ENCODE measurements at places on chromosomes 16 and 17. TPM values are rescaled to one million over a fixed set of nuclear protein-coding genes. Genes with fewer than 3 reads are reported as not detected.

Gene KRTAP2-1
- total RNA-seq = not detected

Gene SLC6A2
- total RNA-seq = not detected

Gene TCAP
- total RNA-seq = 1.0 TPM

Gene NAGS
- total RNA-seq = 1.1 TPM

Gene FBXL16
- 3.1 TPM for total RNA-seq

Gene ABHD15
- 24.8 TPM for total RNA-seq

Gene EVPLL
- total RNA-seq = 0.06 TPM

Gene TEX19
- total RNA-seq = 0.43 TPM

Gene JPH3
- total RNA-seq = 1.4 TPM

Gene TTLL6
- total RNA-seq = 0.76 TPM

Gene TRPV3
- total RNA-seq = 0.34 TPM

Gene C16orf74
- 17.1 TPM for total RNA-seq

Gene GUCY2D
- not detected for total RNA-seq

Gene SEZ6
- total RNA-seq = not detected

Gene RRAD
- total RNA-seq = 12.1 TPM

Gene PYCARD
- total RNA-seq = 27.9 TPM

Gene ADAM11
- 2.4 TPM for total RNA-seq

Gene NLRC3
- total RNA-seq = 0.01 TPM

Gene ASIC2
- 2.9 TPM for total RNA-seq

Gene BCO1
- total RNA-seq = 1.5 TPM

Gene TBC1D28
- total RNA-seq = not detected

Gene TUBB3
- 167 TPM for total RNA-seq

Gene TEX2
- 9.4 TPM for total RNA-seq

Gene KCNJ18
- not detected for total RNA-seq

Gene NPEPPS
- 56.7 TPM for total RNA-seq

Gene MTSS2
- 51.0 TPM for total RNA-seq

Gene GNGT2
- 0.44 TPM for total RNA-seq

Gene SHISA6
- total RNA-seq = not detected

Gene SEPTIN12
- not detected for total RNA-seq

Gene NACA2
- not detected for total RNA-seq

Gene NOD2
- not detected for total RNA-seq

Gene SCNN1B
- total RNA-seq = 0.14 TPM

Gene MYH13
- total RNA-seq = not detected

Gene ITGB3
- total RNA-seq = 3.5 TPM

Gene NPW
- total RNA-seq = 1.0 TPM

Gene KATNIP
- total RNA-seq = 13.4 TPM

Gene TPSG1
- total RNA-seq = not detected

Gene ADAD2
- not detected for total RNA-seq

Gene SMURF2
- 32.4 TPM for total RNA-seq

Gene CLEC18B
- 0.11 TPM for total RNA-seq

Gene CACNG3
- not detected for total RNA-seq

Gene ABCC12
- total RNA-seq = 0.09 TPM

Gene NTN1
- 0.42 TPM for total RNA-seq

Gene C16orf92
- not detected for total RNA-seq

Gene PRR29
- 0.81 TPM for total RNA-seq

Gene SLC5A10
- 0.18 TPM for total RNA-seq

Gene HEATR9
- total RNA-seq = not detected

Gene PRAC2
- not detected for total RNA-seq

Gene CCL2
- 48.2 TPM for total RNA-seq

Gene LGALS9B
- not detected for total RNA-seq

Gene HSD11B2
- total RNA-seq = 1.7 TPM

Gene KCNH6
- total RNA-seq = not detected

Gene GPR142
- total RNA-seq = not detected

Gene FTSJ3
- 60.3 TPM for total RNA-seq

Gene C17orf67
- 1.3 TPM for total RNA-seq
